ENCODE measurements at places on chromosomes 5 and 9. TPM values are rescaled to one million over a fixed set of nuclear protein-coding genes. Genes with fewer than 3 reads are reported as not detected.

DNA sequence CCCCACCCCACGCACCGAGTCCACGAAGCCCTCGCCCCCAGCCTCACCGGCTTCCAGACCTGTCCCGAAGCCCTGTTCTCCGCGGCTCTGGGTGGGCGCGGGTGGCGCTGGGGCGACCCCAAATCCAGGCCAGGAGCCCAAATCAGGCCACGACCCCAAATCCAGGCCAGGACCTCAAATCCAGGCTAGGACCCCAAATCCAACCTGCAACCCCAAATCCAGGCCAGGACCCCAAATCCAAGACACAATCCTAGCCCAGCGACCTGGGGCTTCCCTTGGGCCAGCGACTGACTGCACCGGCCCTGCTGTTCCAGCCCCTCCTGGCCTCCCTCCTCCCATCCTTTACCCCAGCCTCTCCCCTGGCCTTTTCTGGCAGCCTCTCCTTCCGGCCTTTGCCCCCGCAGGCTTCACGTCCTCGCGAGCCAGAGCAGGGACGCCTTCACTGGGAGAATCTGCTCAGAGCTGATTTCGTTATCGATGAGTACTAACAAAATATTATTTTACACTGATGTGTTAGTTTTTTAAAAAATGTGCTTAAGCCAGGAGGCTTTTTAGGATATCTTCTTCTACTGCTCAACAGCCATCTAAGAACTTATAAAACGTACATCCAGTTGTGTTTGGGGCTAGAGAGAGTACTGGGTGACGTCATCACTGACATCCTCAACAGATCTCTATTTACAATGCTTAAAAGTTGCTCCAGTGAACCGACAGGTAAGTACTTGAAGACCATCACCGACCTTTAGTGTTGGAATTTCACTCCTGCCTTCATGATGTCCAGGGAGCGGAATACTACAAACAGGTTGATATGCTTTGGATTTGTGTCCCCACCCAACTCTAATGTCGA lies 34.7 kb downstream of the TRIP13 start:
- peak; percentile 16 for DNase-seq

- DNase-seq: peak; percentile 92
Measured at GRCh38 chr9:130235558-130236435, 29.8 kb upstream of the HMCN2 start.

The PLPP6 gene
- 5.8 TPM for total RNA-seq

DNA sequence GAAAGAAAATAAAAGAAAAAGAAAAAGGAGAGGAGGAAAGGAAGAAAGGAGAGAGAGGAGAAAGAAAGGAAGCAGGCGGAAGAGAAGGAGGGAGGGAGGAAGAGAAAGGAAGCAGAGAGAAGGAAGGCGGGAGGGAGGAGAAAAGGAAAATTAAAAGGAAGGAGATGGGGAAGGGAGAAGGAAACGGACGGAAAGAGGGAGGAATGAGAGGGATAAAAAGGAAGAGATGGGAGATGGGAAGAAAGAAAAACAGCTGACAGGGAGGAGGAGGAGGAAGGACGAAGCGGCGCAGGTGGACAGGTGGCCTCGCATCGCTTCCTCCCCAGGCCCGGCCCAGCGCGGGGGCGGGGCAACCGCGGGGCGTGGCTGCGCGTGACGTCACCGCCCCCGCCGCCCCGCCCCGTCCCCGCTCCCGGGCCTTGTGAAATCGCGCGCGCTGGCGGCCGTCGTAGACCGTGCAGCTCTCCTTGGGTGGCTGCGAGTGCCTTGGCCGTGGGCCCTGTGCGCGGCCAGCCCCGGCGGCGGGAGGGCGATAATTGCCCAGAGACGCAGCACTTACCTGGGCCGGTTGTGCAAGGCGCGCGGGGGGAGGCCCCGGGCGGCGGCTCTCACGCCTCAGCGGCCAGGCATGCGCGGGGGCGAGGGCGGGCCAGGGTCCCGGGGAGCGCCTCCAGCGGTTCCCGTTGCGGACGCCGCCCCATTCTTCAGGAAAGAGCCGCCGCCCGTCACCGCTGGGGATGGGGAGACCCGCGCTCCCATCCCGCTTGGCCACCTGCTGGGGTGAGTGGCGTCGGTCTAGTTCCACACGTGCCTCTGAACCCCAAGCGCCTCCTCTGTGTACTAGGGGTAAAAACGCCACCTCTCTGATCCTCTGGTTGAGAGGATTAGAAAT lies 49.6 kb upstream of the FOXE1 start:
- peak; percentile 97 for DNase-seq

The SPAAR gene
- 0.07 TPM for total RNA-seq

The LIX1 gene
- total RNA-seq: 0.14 TPM

GRCh38 chr5:135883441-135883840 lies 12.2 kb downstream of the IL9 start:
- DNase-seq: peak; percentile 78

The SPINK6 gene
- total RNA-seq: not detected

The IL13 gene
- total RNA-seq: not detected

The LCN15 gene
- total RNA-seq: not detected

GRCh38 chr5:120164986-120165385 lies 299.1 kb upstream of the PRR16 start:
- no peak for DNase-seq

The TAF11L10 gene
- not detected for total RNA-seq

The ANKRD55 gene
- total RNA-seq: not detected

DNA sequence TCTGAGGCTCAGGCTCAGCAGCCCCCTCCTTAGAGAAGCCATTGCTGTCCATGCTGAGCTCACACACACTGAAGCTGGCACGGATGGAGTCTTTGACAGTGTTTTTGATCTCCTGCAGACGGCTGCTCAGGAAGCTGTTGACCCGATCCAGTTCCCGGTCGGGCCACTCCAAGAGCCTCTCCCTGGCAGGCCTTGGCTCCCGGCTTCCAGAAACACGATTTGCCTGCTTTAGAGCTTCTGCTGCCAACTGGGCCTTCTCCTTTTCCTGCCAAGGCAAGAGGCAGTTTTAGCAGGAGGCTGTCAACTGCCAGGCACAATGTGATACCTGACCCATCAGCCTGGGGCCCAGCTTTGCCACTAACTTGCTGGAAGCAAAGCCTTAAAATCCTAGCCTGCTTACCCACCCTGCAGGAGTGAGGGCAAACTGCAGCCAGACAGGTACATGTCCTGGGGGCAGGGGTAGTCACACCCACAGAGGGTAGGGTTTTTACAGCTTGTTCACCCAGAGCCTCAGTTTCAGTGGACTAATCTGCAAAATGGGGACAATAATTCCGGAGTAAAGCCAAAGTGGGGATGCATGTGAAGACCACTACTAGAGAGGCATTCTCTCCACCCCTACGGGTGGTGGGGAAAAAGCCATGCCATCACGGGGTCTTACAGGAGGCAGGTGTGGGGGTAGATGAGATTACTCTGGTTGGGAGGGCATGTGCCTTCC lies 8.3 kb upstream of the DDX41 start:
- no peak for DNase-seq

DNA sequence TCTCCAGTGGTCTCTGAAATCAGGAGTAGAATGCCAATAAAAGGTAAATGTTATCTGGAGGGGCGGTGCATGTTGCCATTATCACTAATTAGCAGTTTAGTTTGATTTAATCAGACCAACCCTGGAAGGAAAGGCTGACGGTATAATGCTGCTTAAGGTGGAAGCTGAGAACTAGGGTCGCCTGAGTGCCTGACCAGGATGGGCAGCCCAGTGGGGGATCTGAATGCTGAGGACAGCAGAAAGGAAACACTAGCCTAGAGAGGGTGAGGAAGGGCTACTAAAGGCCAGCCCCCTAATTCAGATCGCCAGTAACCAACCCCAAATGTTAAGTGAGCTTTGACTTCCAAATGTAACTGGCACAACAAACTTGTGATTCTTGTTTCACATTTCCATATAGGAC lies 172.2 kb downstream of the APBA1 start:
- peak; percentile 20 for DNase-seq

The ORM1 gene
- not detected for total RNA-seq

- DNase-seq: no peak
Measured at GRCh38 chr5:150540615-150541396, 32.9 kb downstream of the NDST1 start.

The CTNND2 gene
- total RNA-seq: 2.9 TPM

DNA sequence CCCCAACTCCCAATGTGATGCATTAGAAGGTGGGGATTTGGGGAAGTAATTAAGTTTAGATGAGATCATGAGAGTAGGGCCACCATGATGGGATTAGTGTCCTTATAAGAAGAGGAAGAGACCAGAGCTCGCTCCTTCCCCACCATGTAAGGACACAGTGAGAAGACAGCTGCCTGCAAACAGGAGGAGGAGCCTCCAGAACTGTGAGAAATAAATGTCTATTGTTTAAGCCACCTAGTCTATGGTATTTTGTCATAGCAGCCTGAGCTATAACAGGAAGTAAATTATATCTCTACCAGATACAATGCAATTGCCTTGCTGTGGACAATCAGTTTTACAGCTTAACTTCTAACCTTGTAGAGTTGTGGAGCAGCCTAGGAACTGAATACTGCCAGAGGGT lies 58.0 kb downstream of the ANKRD33B start:
- DNase-seq: no peak

- no peak for DNase-seq
Measured at GRCh38 chr9:82570226-82570625, 492.7 kb downstream of the RASEF start.

GRCh38 chr5:154483654-154484392 lies 5.8 kb upstream of the HAND1 start:
- peak; percentile 57 for DNase-seq

GRCh38 chr5:19233573-19233972 lies 754.4 kb downstream of the CDH18 start:
- no peak for DNase-seq

DNA sequence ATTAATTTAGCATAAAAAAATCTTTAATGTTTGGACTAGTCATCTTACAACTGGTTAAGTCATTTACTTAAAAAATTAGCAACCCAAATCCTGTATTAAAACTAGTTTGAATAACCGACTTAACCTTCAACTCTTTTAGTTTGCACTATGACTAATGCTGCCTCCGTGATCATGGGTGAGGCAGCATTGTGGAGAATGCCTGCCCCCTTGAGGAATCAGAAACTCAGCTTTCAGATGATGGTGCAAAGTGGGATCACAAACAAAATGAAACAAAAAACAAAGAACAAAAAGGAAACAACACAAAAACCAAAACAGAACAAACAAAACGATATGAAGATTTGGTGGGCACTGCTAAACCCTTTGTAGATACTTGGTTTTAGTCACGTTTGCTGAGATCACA lies 127.0 kb upstream of the PALM2AKAP2 start:
- DNase-seq: peak; percentile 39

The COL27A1 gene
- 10.5 TPM for total RNA-seq

GRCh38 chr9:138053321-138053868 lies 175.8 kb downstream of the CACNA1B start:
- DNase-seq: peak; percentile 81

GRCh38 chr9:90815183-90815943 lies 13.7 kb downstream of the SYK start:
- no peak for DNase-seq

The FOXD4L3 gene
- not detected for total RNA-seq

Measured in H7 (cell line).